ENCODE measurements at places on chromosomes 4 and X.

DNA sequence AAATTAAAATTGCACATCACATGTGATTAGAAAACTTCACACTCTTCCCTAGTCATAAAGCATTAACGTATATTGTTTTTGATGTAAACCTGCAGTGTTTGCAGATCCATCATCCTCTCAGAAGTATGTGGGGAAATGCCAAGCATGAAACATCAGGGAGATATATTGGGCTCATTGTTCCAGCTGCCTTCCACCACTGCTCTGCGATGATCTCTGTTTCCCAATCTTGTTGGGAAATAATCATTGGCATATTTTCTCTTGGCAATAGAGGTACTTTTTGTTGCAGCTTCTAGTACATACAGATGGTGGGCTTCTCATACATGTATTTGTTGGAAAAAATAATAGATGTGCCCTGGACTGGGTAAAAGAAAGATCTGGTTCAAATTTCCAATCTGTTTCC is 466.3 kb upstream of the HS3ST1 start:
- DNase-seq = no peak

GRCh38 chr4:153771046-153771445 is 11.2 kb upstream of the RNF175 start:
- no peak for DNase-seq

GRCh38 chrX:152276277-152276676 is 137.9 kb upstream of the MAGEA10 start:
- DNase-seq = no peak

- no peak for DNase-seq
These were observed 23.0 kb upstream of the CCDC149 start for GRCh38 chr4:24935856-24936255.

DNA sequence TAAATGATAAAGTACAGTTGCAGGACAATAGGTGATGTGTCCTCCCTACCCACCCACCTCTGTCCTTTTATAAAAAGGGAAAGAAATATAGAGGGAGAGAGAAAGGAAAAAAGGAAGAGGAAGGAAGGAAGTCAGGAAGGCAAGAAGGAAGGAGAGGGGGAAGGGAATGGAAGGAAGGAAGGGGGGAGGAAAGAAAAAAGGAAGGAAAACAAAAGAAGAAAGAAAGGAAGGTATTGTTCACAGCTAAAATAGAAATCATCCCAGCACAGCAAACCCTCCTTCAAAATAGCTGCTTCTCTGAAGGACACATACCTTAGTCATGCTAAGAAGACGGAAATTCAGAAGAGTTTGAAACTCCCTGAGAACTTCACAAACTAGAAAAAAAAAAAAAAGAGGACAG is 8.4 kb downstream of the NKX6-1 start:
- DNase-seq = no peak

DNA sequence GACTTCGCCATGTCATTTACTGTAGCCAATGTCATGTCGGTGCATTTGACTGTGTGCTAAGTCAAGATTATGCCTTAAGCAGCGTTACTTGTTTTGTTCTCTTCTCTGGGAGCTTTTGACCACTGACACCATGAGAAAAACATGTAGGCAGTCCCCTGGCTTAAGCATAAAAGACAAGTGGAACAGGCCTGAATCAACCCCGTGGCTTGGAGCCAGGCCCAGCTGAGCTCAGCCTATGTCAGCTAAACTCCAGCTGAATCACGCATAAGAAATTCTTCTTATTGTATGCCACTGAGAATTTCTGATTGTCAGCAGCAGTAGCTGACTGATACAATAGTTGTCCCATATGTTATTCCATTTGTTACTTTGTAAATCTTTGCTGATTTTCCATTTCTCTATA is 261.9 kb downstream of the CBLL2 start:
- DNase-seq = no peak

- peak; percentile 0 for DNase-seq
These were observed 854 bp downstream of the RNF113A start for GRCh38 chrX:119870626-119871131.

DNA sequence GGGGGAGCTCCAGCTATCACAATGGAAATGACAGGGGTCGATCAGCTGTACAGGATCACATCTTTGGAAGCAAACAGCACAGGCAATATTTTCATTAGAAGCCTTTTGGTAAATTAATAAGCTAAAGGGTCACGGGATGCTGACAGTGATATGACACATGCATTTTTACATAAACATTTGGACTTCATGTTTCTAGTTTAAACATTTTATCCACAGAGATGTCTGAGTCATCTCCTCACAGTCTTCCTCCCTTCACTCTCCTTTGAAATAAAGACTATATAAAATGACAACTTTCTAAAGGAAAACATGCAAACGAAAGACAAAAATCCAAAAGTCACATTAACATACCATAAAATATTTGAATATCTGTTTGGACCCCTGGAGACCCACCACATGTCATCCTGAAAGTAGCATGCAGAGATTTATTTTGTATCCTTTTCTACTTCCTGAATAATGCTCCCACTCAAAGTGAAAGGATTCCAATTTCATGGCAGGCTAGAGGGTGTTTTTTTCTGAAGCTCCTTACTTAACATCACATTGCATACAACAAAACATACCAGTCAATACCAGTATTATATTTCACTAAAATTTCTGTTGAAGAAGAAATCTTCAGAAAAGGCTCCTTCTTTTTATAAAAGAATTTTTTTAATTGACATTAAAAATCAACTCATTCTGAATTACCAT is 200.1 kb upstream of the PPARGC1A start:
- DNase-seq = no peak

DNA sequence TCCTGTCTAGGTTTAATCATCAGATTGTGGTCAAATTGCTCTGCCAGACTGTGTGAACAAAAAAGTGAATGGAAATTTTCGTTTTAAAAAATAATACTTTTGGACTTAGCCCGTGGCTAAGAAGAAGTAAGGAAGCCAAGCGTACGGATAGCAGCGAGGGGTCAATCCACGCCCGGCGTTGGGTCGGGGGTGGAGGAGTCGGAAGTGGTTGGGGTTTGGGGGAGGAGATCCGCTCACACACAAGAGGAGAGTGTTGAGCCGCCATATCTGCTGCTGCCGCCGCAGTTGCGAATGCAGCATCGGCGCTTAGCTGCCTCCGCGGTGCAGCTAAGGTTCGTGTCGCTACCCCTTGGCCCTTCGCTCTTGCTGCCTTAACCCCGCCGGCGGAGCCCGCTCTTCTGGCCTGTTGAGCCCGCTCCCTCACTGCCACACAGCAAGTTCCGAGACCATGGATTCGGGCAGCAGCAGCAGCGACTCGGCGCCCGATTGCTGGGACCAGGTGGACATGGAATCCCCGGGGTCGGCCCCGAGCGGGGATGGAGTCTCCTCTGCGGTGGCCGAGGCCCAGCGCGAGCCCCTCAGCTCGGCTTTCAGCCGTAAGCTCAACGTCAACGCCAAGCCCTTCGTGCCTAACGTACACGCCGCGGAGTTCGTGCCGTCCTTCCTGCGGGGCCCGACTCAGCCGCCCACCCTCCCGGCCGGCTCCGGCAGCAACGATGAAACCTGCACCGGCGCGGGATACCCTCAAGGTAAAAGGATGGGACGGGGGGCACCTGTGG is at the start of gene GSPT2:
TSS of gene GSPT2 (plus strand) at position 264 of the 779 bp plus-strand sequence. CDS start at position 449, 185 bp downstream.
- DNase-seq = peak; percentile 17

GRCh38 chr4:153976954-153977353 is 188.1 kb upstream of the SFRP2 start:
- no peak for DNase-seq

DNA sequence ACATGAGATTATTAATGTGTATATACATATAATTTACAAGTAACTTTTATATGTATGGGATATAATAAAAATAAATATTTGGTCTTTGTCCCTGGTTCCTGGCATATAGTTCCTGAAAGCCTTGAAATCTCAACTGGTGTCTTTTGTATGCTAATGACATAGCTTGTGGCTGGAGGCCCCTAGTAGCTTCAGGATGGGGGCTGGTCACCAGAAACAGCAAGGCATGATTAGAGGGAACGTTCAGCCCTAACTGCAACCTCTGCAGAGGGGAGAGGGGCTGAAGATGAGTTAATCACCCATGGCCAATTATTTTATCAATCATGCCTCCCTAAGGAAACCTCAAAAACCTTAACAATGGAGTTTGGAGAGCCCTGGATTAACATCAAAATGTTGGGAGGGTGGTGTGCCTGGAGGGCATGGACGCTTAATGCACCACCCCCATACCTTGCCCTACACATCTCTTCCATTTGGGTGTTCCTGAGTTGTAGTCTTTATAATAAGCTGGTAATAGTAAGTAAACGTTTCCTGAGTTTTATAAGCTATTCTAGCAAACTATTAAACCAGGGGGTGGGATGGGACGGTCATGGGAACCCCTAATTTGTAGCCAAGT is 21.3 kb downstream of the PIN4 start:
- no peak for DNase-seq

DNA sequence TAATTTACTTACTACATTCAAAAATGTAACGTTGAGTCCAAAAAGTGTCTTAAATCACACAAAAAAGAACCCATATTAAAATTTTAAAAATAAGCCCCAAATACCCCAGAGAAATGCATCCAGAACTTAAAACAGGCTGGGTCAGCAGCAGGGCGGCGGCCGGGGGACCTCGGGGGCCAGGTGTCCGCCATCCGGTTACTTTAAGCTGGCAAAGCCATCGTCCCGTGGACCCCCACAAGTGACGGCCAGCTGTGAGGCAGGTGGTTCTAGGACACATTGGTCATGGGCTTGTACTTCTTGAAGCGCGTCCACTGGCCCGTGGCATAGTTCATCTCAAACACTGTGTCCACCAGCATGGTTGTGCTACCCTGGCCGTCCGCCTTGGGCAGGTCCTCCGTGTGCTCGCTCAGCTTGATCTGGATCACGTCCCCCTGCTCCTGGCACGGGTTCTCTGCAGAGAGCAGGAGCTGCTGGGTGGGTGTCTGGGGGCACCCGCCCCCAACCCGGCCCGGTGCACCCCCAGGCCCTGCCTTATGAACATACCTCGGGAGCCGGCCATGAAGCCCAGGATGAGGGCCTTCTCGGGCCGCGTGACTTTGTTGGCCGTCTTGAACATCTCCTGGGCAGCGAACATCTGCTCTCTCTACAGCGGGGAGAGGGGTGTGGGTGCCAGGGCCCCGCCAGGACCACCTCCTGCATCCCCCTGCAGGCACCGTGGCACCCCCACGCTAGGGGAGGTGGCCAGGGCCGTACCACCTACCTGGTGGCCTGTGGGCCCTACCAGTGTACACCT is 25.5 kb downstream of the NELFA start:
- DNase-seq = no peak

GRCh38 chr4:40255393-40256281 is 58.8 kb downstream of the RHOH start:
- DNase-seq = peak; percentile 23

GRCh38 chrX:118199997-118200396 is 83.4 kb upstream of the KLHL13 start:
- DNase-seq = no peak

DNA sequence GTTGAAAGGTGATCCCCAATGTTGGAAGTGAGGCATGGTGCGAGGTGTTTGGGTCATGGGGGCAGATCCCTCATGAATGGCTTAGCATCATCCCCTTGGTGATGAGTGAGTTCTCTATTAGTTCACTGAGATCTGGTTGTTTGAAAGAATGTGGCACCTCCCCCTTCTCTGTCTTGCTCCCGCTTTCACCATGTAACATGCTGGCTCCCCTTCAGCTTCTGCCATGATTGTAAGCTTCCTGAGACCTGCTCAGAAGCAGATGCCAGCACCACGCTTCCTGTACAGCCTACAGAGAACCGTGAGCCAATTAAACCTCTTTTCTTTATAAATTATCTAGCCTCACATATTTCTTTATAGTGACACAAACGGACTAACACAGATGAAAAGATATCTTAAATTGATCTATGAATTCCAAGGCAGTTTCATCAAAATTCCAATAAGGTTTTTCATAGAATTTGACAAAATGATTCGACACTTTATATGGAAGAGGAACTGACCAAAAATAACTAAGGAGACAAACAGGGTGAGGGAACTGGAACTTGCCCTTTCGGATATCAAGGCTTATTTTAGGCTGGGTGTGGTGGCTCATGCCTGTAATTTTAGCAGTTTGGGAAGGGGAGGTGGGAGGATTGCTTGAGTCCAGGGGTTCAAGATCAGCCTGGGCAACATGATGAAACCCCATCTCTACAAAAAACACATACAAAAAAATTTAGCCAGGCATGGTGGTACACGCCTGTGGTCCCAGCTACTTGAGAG is 56.9 kb upstream of the OGT start:
- no peak for DNase-seq

GRCh38 chrX:114166601-114167000 is 417.3 kb upstream of the HTR2C start:
- DNase-seq = no peak

- DNase-seq = no peak
These were observed at the start of gene LRAT for GRCh38 chr4:154743683-154744340. LRAT (plus strand) TSS chr4:154744000; CDS start chr4:154744327, 327 bp downstream.

GRCh38 chr4:16026160-16026761 is 57.6 kb downstream of the PROM1 start:
- DNase-seq = peak; percentile 75

DNA sequence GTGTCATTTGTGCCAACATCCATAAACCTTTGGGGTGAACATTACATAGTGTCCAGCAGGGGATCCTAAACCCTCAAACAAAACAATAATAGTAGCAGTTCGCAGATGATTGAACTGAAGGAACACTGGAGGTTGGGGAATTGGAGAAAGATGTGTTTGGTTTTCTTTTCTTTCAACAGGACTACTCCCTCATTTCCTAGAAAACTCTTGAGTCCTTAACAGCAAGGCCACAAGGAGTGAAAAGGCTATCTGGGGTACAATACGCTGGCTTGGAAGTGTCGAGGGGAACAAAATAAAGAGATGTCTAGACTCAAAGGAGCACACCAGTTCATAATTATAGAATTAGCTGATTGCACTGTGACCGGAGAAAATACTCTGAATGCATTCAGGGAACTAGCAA is 72.1 kb downstream of the IDS start:
- no peak for DNase-seq

- no peak for DNase-seq
These were observed 81.6 kb downstream of the NPNT start for GRCh38 chr4:105976915-105977314.

DNA sequence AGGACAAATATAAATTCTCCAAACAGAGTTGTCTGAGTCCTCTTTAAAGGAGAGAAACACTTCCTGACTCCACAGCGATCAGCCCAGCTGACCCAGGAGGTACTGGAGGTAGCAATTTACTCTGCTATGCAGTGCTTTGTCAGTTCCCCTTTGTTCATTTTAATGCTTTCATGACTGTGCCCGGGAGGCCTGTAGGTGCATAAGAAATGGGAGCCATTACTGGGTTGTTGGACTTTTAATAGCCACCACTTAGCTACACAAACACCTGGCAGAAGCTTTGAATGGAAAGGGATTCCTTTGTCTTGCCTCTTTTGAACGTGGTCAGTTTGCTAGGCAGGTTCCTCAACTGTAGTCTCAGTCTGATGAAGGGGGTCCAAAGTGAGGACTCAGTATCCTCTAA is 59.0 kb upstream of the AFF2 start:
- DNase-seq = no peak

DNA sequence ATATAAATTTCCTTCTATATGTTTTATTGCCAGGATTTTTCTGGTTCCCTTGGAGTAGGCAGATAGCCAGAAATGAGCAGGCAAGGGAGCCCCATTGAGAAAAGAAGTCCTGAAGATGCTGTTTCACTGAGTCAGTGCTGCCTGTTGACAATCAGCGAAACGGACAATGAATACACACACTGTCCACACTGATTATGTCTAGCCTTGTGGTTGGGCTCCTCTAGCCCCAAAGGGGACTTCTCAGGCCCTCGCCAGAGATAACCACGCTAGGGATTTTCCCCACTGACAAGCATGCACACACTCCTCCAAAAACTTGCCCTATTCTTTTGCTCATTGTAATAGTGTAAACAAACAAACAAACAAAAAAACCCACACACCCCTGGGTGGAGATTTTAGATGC is 369.3 kb downstream of the DMD start:
- DNase-seq = no peak

GRCh38 chrX:12434493-12434892 is 296.2 kb downstream of the FRMPD4 start:
- DNase-seq = no peak
